SK-N-SH (cell line): ENCODE measurements at places on chromosomes 16 and 17. TPM values are rescaled to one million over a fixed set of nuclear protein-coding genes. Genes with fewer than 3 reads are reported as not detected.

- H3K36me3 ChIP-seq: no peaks in the 10 kb centered on the region
- H3K4me1 ChIP-seq: no peaks in the 10 kb centered on the region
- no peak overlapping the region for H3K4me3 ChIP-seq
- H3K27me3 ChIP-seq: peaks cover 3% of the 10 kb centered on the region; the same call in 1 of the 2 replicates
- no peak for DNase-seq
Observed at GRCh38 chr16:2953706-2954627, 10.1 kb upstream of the KREMEN2 start.

DNA sequence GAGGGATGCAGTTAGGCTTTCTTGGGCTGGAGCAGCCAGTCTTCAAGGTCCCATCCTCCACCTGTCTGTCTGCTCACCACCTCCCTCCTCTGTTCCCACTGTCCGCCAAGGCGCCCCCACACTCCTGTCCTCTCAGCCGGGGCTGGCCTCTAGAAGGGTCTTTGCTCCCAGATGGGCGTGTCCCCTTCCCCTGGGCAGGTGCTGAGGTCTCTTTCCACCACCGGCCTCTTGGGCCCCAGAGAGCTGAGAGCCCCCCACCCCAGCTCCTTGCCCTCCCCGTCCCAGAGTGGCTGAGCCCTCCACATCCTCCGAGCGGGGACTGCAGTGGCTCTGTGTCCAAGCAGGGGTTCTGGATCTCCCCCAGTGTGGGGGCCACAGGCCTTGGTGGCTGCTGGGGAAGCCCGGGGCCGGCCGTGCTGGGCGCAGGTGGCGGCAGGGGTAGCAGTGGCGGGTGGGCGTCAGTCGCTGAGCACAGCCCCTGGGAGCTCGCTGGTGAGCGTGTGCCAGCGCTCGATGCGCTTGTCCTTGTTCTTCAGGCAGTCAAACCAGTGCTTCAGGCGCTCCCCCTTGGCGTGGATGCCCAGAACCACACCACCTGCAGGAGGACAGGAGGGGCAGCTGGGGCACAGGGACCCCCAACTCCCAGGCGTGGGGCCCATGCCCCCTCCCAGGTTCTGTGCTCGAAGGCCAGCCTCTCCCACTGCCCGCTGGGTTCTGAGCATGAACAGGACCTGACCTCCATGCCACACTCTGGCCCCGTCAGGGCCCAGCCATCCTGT lies 9.8 kb downstream of the SCGB1C2 start:
- H3K36me3 ChIP-seq: no peaks in the 10 kb centered on the region
- H3K4me3 ChIP-seq: no peak overlapping the region
- H3K4me1 ChIP-seq: no peaks in the 10 kb centered on the region
- no peaks in the 10 kb centered on the region for H3K27me3 ChIP-seq

GRCh38 chr17:41811549-41812380 lies at the start of gene P3H4:
Gene P3H4, minus strand, starts transcription at chr17:41811949. Its CDS starts 34 bp downstream, at chr17:41811915.
- no peaks in the 10 kb centered on the region for H3K27me3 ChIP-seq
- H3K27ac ChIP-seq: peak within 1 kb of the TSS; percentile 87
- H3K4me1 ChIP-seq: peaks cover 15% of the 10 kb centered on the region; the same call in 1 of the 2 replicates
- peak; percentile 94 for DNase-seq

- H3K36me3 ChIP-seq: no peaks in the 10 kb centered on the region
- H3K27me3 ChIP-seq: no peaks in the 10 kb centered on the region
- H3K4me1 ChIP-seq: no peaks in the 10 kb centered on the region
- H3K27ac ChIP-seq: no peak overlapping the region
Observed at GRCh38 chr16:27799896-27800295, 250.0 kb downstream of the KATNIP start.

GRCh38 chr16:62035115-62036092 lies 834 bp downstream of the CDH8 start:
- no peaks in the 10 kb centered on the region for H3K36me3 ChIP-seq
- peaks cover 40% of the 10 kb centered on the region for H3K27me3 ChIP-seq
- H3K4me1 ChIP-seq: no peaks in the 10 kb centered on the region
- H3K27ac ChIP-seq: no peak overlapping the region
- H3K4me3 ChIP-seq: peak overlapping the region; percentile 31
- peak; percentile 38 for DNase-seq

GRCh38 chr16:82011199-82011641 lies at the start of gene SDR42E1:
Gene SDR42E1, minus strand, starts transcription at chr16:82011470. Its CDS starts 10,612 bp downstream, at chr16:82000858.
- H3K4me1 ChIP-seq: no peaks in the 10 kb centered on the region
- no peak within 1 kb of the TSS for H3K4me3 ChIP-seq
- no peaks in the 10 kb centered on the region for H3K36me3 ChIP-seq

DNA sequence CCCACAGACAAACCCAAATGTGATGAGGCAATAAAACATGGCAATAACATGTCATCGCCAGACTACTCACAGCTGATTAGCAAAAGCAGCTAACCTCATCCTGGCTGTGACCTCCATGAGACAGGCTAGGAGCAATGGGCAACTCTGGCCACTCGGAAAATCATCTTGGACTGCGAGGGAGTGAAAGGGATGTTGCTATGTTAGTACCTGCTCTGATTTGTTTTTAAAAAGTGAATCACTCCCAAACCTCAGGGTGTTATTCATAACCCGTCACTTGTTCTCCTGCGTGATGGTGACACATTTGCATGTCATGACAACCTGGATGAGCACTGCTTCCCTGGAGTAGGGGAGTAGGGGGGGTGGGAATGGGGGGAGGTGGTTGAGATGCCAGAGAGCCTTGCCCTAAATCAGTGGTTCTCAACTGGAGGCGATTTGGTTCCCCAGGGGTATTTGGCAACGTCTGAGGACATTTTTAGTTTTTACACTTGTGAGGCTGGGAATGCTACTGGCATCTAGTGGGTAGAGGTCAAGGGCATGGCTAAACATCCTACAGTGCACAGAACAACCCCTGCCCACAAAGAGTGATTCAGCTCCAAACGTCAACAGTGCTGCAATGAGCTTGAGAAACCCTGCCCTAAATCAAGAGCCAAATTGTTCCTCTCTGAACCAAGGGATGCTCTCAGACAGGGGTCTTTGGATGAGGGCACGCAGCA lies 241.7 kb downstream of the SOX9 start:
- H3K36me3 ChIP-seq: no peaks in the 10 kb centered on the region
- H3K27me3 ChIP-seq: no peaks in the 10 kb centered on the region
- H3K27ac ChIP-seq: peak overlapping the region; percentile 69
- no peak for DNase-seq
- H3K4me1 ChIP-seq: peaks cover 30% of the 10 kb centered on the region

DNA sequence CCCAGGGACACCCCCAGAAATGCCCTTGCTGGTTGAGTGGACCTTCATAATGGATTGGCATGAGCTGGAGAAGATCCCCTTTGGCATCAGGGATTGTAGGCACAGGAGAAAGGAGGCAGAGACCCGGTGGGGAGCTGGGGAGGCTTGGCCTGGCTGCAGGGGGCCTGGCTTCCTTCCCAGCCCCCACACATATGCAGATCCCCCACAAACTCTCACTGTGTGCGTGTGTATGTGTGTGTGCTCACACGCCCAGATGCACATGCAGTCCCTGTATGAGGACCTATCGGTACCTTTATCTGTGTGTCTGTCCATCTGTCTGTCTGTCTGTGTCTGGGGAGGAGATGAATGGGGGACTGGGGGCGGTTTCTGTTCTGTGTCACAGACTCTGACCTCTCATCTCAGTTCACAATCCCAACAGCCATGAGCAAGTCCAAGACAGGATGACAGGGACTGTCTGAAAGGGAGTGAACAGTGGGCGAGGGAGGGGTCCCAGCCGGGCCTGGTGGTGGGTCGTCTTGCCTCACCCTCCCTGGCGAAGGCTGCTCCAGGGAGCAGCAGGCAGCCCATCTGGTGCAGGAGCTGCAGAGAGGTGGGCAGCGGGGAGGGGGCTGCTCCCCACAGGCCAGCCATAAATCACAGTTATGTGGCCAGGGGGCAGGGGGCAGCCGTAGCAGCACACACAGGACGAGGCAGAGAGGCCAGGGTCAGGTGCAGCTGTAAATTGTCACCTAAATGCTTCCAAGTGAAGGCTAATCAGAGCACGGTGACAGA lies 46.7 kb upstream of the LHX1 start:
- H3K4me1 ChIP-seq: peaks cover 18% of the 10 kb centered on the region
- H3K36me3 ChIP-seq: no peaks in the 10 kb centered on the region
- no peak overlapping the region for H3K4me3 ChIP-seq

DNA sequence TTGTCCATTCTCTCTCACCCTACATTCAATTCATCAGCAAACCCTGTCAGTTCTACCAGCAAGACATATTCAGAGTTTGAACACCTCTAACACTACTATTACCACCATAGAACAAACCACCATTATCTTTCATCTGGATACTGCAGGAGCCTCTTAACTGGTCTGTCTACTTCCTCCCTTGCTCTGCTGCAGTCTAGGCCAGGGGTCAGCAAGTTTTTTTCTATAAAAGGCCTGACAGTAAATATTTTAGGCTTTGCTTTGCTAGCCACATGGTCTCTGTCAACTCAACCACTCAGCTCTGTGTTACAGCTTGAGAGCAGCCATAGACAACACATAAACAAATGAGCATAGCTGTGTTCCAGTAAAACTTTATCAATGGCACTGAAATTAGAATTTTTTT lies 13.8 kb downstream of the KCTD19 start:
- DNase-seq: no peak
- no peak overlapping the region for H3K4me3 ChIP-seq
- no peaks in the 10 kb centered on the region for H3K4me1 ChIP-seq
- peak overlapping the region; percentile 93 for H3K27ac ChIP-seq
- no peaks in the 10 kb centered on the region for H3K36me3 ChIP-seq

DNA sequence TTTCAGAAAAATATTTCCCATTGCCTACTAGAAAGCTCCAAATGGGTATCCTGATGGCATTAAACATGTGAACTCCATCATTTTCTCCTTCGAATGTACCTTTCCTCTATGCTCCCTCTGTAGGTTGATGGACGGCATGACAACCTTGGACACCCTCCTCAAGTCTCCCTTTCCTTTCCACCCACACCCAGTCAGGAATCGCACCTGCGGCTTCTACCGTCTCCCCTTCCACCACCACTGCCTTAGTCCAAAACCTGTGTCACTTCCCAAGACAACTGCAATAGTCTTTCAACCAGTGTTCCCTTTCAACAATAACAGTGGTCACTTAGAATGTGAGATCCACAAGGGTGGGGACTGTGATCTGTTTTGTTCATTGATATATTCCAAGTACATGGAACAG lies 233.1 kb upstream of the AXIN2 start:
- no peak overlapping the region for H3K4me3 ChIP-seq
- no peak overlapping the region for H3K27ac ChIP-seq
- no peaks in the 10 kb centered on the region for H3K36me3 ChIP-seq
- no peaks in the 10 kb centered on the region for H3K27me3 ChIP-seq
- peak; percentile 43 for DNase-seq

The TEKT1 gene
- polyA plus RNA-seq: not detected in 2 replicates

The PRAC1 gene
- polyA plus RNA-seq: not detected in 2 replicates

The MED31 gene
- polyA plus RNA-seq: 15.1 and 22.0 TPM in 2 replicates

The ACACA gene
- 27.2 and 33.7 TPM in 2 replicates for polyA plus RNA-seq

The CCL2 gene
- polyA plus RNA-seq: 210 and 296 TPM in 2 replicates

The HOXB7 gene
- not detected in 2 replicates for polyA plus RNA-seq

The FAM222B gene
- 5.8 and 9.0 TPM in 2 replicates for polyA plus RNA-seq
